Stomach (tissue), 19 donors: ENCODE measurements at places on chromosomes 3 and 15. TPM values are rescaled to one million over a fixed set of nuclear protein-coding genes. Genes with fewer than 3 reads are reported as not detected.

DNA sequence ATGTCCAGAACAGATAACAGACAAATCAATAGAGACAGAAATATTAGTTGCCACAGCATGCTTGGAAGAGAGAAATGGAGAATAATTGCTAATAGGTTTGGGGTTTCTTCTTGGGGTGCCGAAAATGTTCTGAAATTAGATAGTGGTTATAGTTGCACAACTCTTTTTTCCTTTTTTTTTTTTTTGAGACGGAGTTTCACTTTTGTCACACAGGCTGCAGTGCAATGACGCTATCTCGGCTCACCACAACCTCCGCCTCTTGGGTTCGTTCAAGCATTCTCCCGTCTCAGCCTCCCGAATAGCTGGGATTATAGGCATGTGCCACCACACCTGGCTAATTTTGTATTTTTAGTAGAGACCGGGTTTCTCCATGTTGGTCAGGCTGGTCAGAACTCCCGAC is 163.3 kb downstream of the PLCH1 start:
- DNase-seq: no peak

DNA sequence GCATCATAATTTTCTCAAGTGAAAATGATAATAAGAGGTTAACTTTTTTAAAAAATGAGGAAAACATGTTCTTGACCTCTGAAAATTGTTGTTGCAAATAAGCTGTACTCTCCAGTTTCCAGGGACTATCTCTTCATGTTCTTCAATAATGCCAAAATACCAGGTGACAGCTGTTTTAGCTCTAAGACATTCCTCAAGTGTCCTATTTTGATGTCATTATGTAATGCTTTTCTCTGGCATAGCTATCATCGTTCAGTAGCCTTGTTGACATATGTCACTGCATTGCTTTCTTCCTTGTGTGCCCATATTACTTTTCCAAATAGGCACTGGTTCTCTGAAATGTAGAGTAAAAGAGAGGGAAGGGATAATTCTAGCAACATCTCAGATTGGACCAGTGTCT is 5.7 kb upstream of the FILIP1L start:
- DNase-seq: no peak

Gene GRAMD1C
- total RNA-seq: 9.4 TPM

Gene ZNF80
- total RNA-seq: not detected

Gene NEK10
- total RNA-seq: not detected

Gene SLC22A13
- 0.73 TPM for total RNA-seq

DNA sequence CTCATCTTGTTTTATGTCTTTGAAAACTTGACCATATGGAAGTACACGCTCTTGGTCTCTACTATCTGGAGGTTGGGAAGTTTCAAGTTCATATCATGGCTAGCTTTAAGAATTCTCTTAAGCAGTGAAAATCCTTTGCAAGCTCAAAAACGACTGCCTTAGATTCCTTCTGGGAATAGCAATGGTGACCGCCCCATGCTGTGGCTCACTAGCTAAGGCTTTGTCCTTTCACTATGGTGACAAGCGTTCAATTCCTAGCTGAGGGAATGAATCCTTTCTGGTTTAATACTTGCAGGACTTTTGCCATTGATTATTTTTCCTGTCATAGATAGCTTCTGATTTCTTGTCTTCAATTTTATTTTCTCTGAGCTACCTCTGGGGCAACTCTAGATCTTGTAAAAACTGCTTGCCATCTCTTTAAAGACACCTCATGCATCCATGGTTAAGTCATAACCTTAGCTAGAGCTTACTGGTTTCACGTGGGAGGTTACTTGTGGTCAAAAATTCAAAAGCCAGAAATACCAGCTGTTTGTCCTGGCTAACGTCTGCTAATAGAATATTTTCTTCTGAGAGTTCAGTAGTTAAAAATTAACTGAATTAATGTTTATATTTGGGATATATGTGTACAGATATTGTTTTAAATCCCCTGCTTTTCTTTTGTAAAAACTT is 673.4 kb upstream of the CBLB start:
- DNase-seq: no peak

- peak; percentile 20 for DNase-seq
Observed at GRCh38 chr15:41727143-41727542, 47.1 kb upstream of the MAPKBP1 start.

DNA sequence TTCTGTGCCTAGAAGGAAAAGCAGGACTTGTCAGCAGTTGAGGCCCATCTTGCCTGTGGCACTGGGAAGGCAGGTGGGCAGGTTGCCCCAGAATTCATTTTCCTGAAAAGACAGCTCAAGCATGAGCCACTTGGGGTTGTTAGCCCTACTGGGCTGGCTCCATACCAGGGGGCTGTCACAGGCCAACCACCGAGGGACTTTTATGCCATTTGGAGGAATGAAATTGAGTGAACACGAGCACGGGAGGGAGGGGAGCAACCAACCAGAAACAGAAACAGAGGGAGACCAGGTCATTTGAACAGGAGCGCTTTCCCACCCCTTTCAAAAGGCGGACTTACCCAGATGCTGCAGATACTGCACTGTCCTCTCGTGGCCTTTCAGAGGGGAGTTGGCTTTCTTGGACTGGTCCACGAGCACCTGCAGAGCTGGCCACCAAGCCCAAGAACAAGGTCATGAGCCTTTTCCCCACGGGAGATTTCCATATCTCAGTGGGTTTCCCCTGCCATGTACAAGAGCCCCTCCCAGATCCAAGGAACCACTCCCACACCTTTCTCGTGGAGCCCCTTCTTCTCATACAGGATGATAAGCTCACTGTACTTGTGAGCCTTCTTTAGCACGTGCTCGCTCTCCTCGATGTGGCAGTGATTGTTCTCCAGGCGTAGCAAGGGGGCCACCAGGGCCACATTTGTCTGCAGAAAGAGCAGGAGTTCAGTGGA is 9.9 kb upstream of the PLA2G4F start:
- no peak for DNase-seq

Gene TIGIT
- not detected for total RNA-seq

GRCh38 chr3:190629088-190629487 is 115.2 kb downstream of the IL1RAP start:
- no peak for DNase-seq

DNA sequence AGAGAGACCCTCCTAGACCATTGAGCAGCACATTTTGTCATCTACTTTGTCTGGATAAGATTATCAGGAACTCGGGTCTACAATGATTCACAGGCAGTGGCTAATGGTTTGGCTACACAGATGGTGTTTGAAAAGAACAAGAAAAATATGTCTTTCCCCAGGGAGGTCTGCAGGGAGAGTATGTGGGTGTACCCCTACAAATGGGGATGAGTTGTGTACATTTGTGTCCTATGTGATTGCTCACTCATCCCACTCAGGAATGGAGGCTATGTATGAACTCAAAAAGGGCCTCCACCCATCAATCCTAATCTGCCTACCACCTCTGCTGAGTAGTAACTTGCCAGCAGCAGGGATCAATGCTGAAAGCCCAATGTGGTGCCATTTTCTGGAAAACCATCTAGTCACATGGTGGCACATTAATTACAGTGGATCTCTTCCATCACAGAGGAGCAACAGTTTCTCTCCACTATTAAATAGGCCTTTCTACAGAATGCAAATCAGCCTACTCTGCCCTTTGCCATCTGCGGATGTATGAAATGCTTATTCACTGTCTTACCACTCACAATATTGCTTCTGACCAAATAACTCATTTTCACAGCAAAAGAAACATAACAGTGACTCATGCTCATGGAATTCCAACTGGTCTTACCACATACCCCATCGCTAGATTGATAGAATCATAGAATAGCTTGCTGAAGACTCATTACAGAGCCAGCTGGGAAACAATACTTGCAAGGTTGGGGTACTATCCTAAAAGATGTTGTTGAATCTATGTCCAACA is 48.3 kb upstream of the TRIM42 start:
- DNase-seq: no peak

Gene ADAMTS7
- total RNA-seq: 4.0 TPM

Gene SEMA3F
- 33.0 TPM for total RNA-seq

DNA sequence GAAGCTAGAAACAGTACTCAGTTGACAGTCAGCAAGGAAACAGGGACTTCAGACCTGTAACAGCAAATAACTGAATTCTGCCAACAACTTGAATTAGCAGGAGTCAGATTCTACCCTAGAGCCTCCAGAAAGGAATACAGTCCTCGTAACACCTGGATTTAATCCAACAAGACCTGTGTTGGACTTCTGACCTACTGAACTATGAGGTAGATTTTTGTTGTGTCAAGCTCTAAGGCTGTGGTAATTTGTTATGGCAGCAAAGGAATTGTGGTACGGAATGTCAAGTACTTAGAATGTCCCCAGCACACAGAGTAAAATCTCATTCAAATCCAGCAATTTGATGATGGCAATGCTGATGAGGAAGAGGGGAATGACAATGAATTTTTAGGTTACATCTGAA is 234.1 kb downstream of the LRRN1 start:
- no peak for DNase-seq

DNA sequence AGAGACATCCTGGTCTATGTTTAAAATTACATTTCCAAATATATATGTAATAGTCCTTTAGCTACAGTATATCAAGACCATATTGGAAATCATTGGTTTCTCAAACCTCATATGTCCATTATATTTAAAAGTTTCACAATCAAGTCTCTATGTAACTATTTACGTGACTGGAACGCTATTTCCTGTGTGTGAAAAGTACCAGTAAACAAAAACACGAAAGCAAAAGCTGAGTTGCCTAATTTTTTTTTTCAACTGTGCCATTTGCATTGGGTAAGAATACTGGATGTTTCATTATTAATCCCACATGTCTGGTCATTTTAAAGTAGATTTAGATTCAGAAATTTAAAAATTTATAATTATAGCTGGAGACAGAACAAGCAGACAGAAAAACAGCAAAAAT is 381.4 kb downstream of the TBC1D5 start:
- no peak for DNase-seq

Gene ZMYND10
- 61.4 TPM for total RNA-seq

Gene SLC12A8
- 15.2 TPM for total RNA-seq

Gene MAGEL2
- not detected for total RNA-seq

Gene SLC12A1
- not detected for total RNA-seq

GRCh38 chr3:184368586-184369183 is 7.2 kb downstream of the POLR2H start:
- DNase-seq: peak; percentile 66

Gene GOLGA6D
- total RNA-seq: not detected

DNA sequence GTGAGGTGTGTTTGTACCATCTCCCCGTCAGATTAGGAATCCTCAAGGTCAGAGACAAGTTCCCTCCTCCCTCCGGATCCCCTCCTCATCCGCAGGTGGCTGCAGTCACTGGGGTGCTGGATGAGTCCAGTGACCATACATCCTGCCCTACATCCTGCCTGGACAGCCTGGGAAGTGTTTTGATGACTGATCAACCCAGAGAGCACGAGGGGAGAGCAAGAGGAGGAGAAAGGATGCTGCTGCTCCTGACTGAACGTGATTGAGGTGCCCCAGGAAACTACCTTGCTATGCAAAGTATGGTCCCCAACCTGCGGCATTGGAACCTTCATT is 65.1 kb downstream of the SLC12A8 start:
- no peak for DNase-seq

GRCh38 chr3:159458010-159458409 is 530.6 kb upstream of the IL12A start:
- no peak for DNase-seq

DNA sequence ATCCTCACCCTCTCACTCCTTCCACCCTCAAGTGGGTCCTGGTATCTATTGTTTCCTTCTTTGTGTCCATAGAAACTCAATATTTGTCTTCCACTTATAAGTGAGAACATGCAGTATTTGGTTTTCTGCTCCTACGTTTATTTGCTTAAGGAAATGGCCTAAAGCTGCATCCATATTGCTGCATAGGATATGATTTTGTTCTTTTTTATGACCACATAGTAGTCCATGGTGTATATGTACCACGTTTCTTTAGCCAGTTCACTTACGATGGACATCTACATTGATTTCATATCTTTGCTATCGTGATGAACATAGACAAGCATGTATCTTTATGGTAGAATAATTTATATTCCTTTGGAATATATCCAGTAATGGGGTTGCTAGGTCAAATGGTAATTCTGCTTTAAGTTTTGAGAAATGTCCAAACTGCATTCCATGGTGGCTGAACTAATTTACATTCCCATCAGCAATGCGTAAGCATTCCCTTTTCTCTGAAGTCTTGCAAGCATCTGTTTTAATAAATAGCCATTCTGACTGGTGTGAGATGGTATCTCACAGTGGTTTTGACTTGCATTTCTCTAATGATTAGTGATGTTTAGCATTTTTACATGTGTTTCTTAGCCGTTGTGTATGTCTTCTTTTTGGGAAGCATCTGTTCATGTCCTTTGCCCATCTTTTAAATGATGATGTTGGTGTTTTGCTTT is 650.2 kb downstream of the ZNF385D start:
- DNase-seq: no peak

GRCh38 chr3:123158899-123159390 is 42.8 kb upstream of the SEC22A start:
- DNase-seq: no peak

DNA sequence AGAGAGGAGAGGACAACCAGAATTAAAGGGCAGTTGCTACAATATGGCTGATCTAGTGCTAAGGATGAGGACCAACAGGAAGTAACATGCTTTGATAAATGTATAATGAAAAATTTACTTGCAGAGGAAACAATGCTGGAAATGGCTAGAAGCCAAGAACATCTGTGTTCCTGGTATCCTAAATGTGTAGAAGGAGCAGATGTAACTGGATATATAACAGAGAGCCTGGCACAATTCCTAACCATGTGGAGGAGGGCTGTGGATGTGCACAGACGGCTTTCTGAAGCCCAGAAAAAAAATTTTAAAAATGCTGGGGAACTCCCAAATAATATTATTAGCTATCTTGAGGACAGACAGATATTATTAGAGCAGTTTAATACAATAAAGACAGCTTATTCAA is 159.4 kb upstream of the GBE1 start:
- peak; percentile 67 for DNase-seq

DNA sequence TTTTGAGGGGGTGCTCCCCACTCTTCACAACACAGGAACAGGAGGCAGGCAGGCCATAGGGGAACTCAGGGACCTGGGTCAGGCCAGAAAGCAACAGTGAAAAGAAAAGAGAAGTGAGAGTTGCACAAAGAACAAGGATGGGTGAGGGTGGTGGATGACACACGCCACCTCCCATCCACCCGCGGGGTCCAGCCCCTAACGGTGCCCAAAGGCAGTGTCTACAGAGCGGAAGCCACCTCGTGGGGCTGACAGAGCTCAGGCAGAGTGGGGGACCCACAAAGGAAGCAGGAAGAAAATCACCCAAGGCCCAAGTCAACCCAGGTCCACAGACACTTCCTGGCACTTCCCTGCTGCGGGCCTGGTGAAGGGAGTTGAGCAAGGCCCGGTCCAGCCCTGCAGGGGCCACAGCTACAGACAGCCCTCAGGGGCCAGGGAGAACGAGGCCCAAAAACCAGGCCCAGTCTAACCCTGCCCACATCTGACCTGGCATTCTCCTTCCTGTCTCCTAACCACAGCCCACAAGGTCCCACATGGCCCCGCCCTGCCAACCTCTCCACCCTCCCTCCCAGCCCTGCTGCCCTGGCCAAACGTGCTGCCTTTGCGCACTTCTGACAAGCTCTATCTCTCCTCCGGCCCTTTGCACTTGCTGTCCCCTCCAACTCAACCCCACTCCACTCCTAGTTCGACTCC is 5.9 kb downstream of the NUP210 start:
- peak; percentile 55 for DNase-seq
